Brain microvascular endothelial cell (primary cell): ENCODE measurements at places on chromosomes 6 and 20.

- DNase-seq = no peak
These were observed 41.2 kb downstream of the CD40 start for GRCh38 chr20:46159101-46159897.

GRCh38 chr20:16444057-16444777, 129.0 kb downstream of the KIF16B start:
- DNase-seq = no peak

DNA sequence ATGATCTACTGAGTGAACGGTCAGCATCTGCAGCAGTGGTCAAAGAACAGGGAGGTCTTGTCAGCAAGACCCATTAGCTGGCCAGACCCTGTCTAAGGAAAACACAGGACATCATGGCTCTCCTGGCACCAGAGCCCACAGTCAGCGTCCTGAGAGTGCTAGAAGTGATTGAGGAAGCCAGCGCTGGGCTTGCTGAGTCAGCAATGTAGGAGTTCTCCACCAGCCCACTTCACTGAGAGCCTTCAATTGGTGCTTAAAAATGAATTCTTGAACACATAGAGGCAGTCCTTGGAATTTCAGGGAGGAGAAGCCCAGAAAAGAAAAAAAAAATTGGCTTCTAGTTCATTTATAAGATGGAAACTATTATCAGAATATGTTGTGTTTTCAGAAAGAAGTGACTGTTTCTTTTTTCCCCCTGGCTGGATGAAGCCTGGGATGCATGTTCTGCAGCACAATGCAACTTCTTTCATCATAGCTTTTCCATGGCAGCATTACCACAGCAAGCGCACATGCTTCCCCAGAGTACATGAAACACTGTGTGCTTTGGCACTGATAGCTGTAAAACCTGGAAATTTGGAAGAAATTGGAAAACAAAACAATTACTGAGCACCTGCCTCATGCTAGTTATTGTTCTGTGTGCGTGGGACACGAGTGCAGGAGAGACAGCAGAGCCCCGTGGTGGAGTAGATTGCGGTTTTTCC, 899.9 kb downstream of the C6orf118 start:
- no peak for DNase-seq

GRCh38 chr20:45487231-45487635, 17.7 kb downstream of the WFDC2 start:
- no peak for DNase-seq

DNA sequence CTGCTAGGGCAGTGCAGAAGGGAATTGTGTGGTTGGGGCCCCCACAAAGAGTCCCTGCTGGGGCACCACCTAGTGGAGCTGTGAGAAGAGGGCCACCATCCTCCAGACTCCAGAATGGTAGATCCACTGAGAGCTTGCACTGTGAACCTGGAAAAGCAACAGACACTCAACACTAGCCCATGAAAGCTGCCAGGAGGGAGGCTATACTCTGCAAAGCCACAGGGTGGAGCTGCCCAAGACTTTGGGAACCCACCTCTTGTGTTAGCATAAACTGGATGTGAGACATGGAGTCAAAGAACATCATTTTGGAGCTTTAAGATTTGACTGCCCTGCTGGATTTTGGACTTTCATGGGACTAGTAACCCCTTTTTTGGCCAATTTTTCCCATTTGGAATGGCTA, 328.4 kb upstream of the KHDRBS2 start:
- DNase-seq = no peak
